ENCODE measurements at places on chromosomes 4 and X. TPM values are rescaled to one million over a fixed set of nuclear protein-coding genes. Genes with fewer than 3 reads are reported as not detected.

SLC38A5 gene
- total RNA-seq = 43.8 TPM

VAMP7 gene
- total RNA-seq = 78.3 TPM

MORC4 gene
- 32.7 TPM for total RNA-seq

SLC25A43 gene
- 44.5 TPM for total RNA-seq

FAAH2 gene
- total RNA-seq = 0.05 TPM

HMGN5 gene
- 5.1 TPM for total RNA-seq

PSAPL1 gene
- not detected for total RNA-seq

DSPP gene
- not detected for total RNA-seq

ZAR1 gene
- total RNA-seq = not detected

LDOC1 gene
- total RNA-seq = 14.2 TPM

PNMA5 gene
- not detected for total RNA-seq

GRCh38 chr4:47315346-47315745 is 148.2 kb downstream of the COMMD8 start:
- no peak for DNase-seq

GRCh38 chr4:136156947-136157346 is 1375.3 kb downstream of the PCDH18 start:
- no peak for DNase-seq

GRCh38 chr4:31307029-31307428 is 586.9 kb downstream of the PCDH7 start:
- DNase-seq = no peak

DNA sequence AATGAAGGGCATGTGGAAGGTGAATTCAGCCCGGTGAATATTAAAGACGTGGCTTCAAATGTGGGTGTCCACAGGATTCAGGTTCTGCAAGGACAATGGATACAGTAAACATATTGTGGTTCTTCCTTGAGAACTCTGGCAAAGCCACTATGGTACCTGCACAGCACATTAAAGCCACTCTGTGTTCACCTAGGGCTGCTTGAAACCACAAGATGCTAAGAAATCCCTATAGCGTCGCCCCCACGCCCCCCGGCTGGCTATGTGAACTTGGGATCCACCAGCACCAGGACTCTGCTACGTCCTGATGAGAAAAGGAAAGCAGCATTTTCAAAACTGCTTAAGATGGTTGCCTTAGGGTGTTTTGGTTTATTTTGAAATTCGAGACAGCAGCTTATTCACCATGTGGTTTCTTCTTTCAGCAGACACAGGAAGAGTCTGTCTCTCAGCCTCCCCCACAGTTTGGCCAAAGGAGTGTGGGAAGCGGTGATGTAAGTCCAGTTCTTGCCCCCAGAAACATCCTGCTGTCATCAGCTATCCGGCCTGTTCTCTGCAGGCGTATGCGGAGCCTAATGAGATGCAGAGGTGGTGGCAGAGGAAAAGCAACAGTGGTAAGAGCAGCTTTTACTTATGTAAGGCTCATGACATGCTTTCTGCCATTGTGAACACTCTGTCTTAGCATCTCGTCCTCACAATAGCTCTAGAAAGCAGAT is 111.5 kb downstream of the AFAP1 start:
- DNase-seq = no peak

- no peak for DNase-seq
Observed at GRCh38 chr4:112007391-112007790, 137.9 kb upstream of the FAM241A start.

- DNase-seq = no peak
Observed at GRCh38 chrX:15745179-15745578, 7.1 kb downstream of the CA5B start.

DNA sequence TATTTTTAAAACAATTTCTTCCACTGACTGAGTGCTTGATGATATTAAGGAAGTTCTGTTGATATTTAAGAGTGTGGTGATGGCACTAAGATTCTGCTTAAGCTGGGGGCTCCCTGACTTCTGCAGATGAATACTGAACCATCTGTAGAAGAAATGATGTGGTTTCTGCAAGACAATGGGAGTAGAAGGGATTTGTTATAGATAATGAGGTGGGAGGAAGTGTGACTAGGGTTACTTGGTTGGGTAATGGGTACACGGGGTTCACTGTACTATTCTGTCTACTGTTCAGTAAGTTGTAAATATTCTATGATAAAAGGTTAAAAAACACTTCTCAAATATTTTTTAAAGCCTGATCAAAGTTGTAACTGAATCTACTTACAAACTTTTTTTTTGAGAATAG is 60.9 kb upstream of the TXK start:
- no peak for DNase-seq

GRCh38 chr4:148077581-148077980 is 345.7 kb downstream of the ARHGAP10 start:
- DNase-seq = no peak

GRCh38 chr4:100190643-100191600 is 654 bp upstream of the DDIT4L start:
- no peak for DNase-seq

- DNase-seq = no peak
Observed at GRCh38 chrX:70479922-70480659, 35.5 kb downstream of the DLG3 start.

DNA sequence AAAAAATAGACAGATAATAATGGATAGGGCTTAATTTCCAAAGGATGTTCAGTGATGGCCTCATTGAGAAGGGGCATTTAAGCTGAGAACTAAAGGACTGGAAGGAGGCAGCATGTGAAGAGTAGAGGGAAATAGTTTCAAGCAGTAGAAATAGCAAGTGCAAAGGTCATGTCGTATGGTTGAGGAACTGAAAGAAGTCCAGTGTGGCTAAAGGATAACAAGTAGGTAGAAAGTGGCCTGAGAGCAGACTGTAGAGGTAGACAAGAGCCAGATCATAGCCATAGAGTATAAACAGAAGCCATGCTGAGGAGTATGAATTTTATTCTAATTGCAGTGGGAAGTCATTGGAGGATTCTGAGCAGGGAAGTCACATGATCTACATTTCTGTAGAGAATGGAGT is 72.3 kb downstream of the GRIA3 start:
- DNase-seq = no peak

DNA sequence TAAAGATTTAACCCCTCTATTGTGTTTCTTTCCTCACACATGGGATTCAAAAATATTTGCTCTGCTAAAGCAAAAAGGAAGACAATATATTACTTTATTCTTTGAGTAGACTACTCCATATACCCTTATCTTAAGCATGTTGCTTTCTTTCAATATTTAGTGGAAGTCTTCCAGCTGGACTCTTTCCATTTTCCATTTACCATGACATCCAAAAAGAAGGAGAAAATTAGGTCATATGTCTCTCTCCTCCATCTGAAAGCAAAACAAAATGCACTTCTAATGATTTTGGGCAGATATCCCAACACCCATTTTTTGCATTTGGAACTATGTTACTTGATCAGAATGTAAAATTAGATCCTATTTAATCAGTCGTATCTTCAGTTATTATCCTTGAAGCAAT is 1336.5 kb downstream of the PCDH19 start:
- no peak for DNase-seq

GRCh38 chr4:165293927-165294649 is 33.4 kb upstream of the MSMO1 start:
- no peak for DNase-seq

- DNase-seq = no peak
Observed at GRCh38 chr4:112075906-112076305, 69.3 kb upstream of the FAM241A start.

- no peak for DNase-seq
Observed at GRCh38 chrX:121496966-121497365, 449.6 kb downstream of the GLUD2 start.

DNA sequence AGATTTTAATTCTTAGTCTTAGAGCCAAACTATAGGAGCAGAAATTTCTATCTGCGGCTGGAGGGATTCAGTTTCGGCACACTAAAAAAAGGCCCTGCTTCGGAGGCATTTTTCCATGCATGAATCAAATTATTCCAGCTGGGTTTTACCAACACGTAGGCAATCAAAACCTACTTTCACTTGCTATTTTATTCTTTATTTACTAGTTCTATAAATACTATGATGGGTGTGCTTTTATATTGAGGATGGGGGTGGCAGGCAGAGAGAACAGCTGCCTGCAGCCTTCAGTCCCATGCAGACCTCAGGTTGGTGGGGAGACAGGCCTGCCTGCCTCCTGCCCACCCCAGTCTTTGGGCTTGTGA is 609.8 kb downstream of the BCOR start:
- DNase-seq = no peak

GRCh38 chr4:129994715-129995114 is 898.8 kb downstream of the C4orf33 start:
- DNase-seq = peak; percentile 44

All from NCI-H460 (cell line).